Esophagus muscularis mucosa (tissue), 4 donors: ENCODE measurements at places on chromosomes 1 and 21. TPM values are rescaled to one million over a fixed set of nuclear protein-coding genes. Genes with fewer than 3 reads are reported as not detected.

- no peak for DNase-seq
These were observed 4.4 kb upstream of the BARHL2 start for GRCh38 chr1:90721210-90722194.

DNA sequence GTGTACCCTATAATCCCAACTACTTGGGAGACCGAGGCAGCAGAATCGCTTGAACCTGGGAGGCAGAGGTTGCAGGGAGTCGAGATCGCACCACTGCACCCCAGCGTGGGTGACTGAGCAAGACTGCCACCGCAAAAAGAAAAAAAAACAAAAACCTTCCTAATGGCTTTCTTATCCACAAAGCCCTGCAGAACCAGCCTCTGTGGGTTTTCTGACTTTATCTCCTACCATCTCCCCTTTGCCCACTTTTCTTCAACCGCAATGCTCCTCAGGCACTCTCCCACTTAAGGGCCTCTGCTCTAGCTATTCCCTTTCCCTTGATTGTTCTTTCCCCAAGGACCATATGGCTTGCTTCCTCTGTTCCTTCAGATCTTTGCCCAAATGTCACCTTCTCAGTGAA is 67.9 kb upstream of the PUM1 start:
- no peak for DNase-seq

DNA sequence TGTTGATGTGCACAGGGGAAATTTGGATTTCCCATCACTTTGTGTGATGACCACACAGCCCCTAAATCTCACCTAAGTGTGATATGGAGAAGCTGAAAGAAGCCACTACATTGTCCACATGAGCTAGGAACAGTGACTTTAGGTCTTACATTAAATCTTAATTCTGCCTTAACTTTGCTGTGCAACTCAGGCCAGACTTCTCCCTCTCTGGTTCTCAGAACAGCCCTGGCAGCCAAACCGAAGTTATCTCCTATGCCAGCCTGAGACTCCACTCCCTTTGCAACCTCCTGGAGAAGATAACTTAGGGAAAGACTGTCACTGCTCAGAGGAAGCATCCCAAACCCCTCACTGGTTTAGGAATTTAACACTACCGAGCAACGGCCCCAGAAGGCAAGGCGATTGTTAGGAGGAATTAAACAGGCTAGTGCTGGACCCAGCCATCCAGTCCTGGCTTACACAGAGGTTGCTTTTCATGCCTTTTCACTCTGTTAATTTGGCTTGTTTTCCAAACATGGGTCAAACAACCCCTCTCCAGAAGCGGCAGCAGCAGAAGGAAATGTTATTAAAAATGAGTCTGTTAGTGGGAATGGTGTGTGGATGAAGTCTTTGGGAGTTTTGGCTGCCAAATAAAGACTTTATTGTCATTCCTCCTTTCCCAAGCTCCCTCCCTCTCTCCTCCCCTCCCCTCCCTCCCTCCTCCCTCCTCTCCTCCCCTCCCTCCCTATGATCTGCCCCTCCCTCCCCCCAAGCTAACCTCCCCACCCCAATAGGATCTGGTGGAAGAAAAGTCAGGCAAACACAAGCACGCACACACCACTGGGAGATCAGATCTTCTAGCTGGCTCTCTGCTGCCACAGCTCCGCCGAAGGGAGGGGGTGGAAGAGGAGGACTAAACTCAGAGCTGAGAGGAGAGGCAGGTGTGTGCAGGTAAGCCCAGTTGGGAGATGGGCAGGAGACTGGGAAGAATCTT is at the start of gene PRELP:
PRELP (plus strand) TSS at position 795 of the 970 bp plus-strand sequence. CDS start 7,379 bp downstream, outside the sequence.
- no peak for DNase-seq

- no peak for DNase-seq
These were observed 666.9 kb downstream of the KCNT2 start for GRCh38 chr1:195941314-195941713.

NUP210L gene
- not detected for total RNA-seq

- no peak for DNase-seq
These were observed 110.4 kb downstream of the RNF220 start for GRCh38 chr1:44515416-44515815.
